Bronchial epithelial cell (primary cell): ENCODE measurements at places on chromosomes 5 and 9.

- DNase-seq = no peak
Measured at GRCh38 chr5:151078490-151079262, 2.2 kb downstream of the TNIP1 start.

- no peak for DNase-seq
Measured at GRCh38 chr5:368183-369084, 46.9 kb downstream of the AHRR start.

- DNase-seq = peak; percentile 41
Measured at GRCh38 chr5:75236322-75237316, at the start of gene ANKRD31. TSS of gene ANKRD31 (minus strand) at chr5:75236878. CDS start at chr5:75236686, 192 bp downstream.

DNA sequence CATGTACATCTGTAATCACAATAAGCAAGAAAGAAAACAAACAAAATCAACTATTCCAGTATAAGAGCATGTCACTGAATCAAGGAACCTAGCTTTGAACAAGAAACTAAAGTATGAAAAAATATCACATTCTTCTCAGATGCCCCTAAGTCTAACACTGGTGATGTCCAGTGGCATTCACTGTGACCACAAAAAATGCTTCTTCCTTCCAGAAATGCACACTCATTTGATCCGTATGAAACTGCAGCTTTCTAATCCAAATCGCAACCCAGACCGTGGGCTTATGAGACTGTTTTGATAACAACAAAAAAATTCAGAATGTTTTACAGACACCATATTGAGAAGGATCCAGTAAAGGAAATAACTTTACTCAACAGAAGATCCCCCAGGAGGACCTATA lies 320.1 kb upstream of the TARS1 start:
- DNase-seq = no peak

DNA sequence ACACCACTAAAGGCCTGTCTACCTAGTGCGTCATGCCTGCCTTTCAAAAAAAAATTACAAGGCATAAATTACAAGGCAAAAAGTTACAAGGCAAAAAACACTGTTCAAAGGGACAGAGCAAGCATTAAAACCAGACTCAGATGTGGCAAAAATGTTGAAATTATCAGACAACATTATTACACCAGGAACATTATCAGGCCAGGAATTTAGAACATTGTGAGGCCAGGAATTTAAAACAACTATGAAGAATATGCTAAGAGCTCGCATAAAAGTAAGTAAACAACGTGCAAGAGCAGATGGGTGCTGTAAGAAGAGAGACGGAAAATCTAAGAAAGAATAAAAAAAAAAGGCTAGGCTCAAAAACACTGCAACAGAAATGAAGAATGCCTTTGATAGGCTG lies 18.2 kb upstream of the MLANA start:
- no peak for DNase-seq

GRCh38 chr5:53974021-53974420 lies 336.4 kb downstream of the ARL15 start:
- DNase-seq = no peak

- DNase-seq = peak; percentile 36
Measured at GRCh38 chr5:78162253-78162862, 132.1 kb downstream of the AP3B1 start.

- DNase-seq = no peak
Measured at GRCh38 chr9:82722561-82722960, 340.4 kb downstream of the RASEF start.

DNA sequence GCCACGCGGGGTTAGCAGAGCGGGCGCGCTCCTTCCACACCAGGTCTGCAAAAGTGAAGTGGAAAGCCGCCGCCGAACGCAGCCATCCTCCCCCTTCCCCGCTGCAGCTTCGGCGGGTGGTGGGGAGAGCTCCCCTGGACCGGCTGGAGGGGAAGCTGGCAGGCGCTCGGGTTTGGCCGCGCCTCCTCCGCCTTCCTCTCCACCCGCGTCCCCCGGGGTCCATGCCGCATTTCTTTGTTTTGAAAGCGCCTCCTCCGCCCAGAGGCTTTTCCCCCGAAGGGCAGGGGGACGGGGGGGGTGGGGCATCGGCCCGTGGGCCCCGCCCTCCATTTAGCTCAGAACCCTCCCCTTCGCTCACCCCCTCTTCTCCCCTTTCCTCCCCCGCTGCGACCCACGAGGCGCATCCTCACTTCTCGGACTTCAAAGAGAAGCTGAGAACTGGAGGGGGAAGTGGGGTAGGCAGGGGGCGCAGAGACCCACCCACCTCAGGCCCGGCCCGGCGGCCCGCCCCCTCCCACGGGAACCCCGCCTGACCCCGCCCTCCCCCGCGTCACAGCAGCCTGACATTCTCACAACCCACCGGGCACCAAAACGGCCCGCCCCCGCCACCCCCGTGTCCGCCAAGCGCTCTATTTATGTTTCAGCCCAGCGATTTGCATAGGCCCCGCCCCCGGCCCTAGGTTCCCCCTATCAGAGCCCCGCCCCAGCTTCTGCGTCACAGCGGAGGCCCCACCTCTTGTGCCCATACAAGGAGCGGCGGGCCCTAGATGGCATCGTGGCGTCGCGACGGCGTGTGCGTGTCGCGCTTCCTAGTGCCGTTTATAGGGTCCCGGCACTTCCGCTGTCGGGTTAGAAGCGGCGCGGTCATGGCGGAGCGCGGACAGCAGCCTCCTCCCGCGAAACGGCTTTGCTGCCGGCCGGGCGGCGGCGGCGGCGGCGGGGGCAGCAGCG lies at the start of gene ZSWIM6:
Gene ZSWIM6 (plus strand): TSS at position 852 of the 951 bp plus-strand sequence. CDS start 15 bp downstream, at position 867.
- DNase-seq = peak; percentile 89

GRCh38 chr5:142159354-142159753 lies 50.8 kb downstream of the NDFIP1 start:
- DNase-seq = no peak

DNA sequence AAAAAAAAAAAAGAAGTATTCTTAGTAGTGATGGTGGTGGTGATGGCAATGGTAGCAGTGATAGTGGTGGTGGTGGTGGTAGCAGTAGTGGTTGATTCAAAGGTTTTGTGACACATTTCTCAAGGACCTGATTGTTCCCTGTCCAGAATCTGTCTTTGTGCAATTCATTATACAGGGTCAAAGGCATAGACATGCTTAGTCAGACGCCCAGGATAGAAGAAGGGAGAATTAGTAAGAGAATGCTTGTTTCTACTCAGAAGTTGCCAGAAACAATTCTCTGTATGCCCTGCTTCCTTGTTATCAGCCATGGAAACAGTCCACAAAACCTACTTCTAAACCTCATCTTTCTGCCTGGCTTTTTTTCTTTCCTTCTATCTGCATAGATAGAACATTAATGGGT lies 89.4 kb downstream of the SLC44A1 start:
- DNase-seq = no peak

- peak; percentile 98 for DNase-seq
Measured at GRCh38 chr5:71922584-71923106, 184.6 kb upstream of the MAP1B start.

DNA sequence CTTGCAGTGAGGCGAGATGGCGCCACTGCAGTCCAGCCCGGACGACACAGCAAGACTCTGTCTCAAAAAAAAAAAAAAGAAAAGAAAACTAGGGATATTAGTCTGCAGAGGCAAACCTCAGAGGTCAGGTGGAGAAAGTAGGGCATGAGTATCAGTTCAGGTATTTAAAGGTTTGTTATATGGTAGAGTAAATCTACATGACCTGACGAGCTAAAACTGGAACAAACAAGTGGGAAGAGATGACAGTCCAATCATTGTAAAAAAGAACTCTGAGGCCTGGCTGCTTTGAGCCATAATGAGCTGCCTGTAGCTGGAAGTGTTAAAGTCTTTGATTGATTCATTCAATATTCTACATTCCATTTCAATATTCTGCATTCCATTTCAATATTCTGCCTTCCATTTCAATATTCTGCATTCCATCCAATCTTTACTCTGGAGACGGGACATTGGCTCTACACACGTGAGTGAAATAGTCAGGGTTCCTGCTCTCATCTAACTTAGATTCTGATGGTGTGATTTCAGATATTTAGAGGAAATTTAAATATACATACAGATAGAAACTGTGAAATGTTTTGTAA lies 28.9 kb upstream of the GRAMD2B start:
- peak; percentile 86 for DNase-seq

GRCh38 chr5:35087991-35088390 lies 40.2 kb upstream of the AGXT2 start:
- DNase-seq = no peak

DNA sequence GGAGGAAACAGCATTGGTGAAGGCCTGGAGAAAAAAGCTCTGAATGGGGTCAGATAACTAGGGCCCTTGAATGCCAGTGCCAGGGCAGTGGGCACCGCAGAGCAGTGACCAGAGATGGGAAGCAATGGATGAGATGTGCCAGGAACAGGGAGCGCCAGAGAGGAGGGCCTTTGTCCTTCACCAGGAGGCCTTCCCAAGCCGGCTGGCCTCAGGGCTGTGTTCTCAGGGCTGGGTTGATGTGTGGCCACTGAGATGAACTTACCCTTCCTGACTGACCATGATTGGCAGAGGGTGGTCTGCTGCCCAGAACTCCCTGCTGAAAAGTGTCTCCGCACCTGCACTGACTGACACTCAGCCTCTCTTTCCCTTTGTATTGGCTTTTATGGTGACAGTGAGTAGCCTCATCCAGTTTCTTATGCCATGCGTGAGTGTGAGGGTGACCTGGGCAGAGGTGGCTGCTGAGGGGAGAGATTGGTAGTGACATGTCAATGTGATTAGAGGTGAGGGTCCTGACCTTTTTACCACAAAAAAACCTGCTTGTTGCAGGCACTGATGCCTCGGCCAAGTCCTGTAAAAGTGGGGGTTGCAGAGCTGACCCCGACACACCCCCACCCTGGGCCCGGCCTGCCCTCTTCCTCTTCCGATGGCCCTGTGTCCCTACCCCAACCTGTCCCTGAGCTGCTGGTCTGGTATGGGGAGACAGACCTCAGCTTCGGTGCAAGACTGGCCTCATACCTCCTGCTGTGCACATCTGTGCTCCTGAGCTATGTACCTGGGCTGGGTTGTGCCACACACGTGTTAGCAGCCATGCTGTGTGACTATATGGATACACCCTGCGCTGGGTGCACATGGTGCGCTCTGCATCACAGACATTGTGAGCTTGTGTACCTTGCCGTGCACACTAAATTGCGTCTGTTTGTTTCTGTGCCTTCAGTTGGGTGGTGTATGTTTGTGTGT lies 57.1 kb upstream of the PSD2 start:
- DNase-seq = no peak

GRCh38 chr9:109886617-109887016 lies 106.6 kb downstream of the PALM2AKAP2 start:
- DNase-seq = peak; percentile 72

- peak; percentile 47 for DNase-seq
Measured at GRCh38 chr9:6197330-6197729, 18.3 kb upstream of the IL33 start.

GRCh38 chr5:100890461-100891008 lies 12.5 kb downstream of the ST8SIA4 start:
- peak; percentile 68 for DNase-seq

GRCh38 chr9:131478421-131478868 lies 24.3 kb upstream of the POMT1 start:
- no peak for DNase-seq

GRCh38 chr5:27855491-27855890 lies 817.1 kb upstream of the CDH9 start:
- no peak for DNase-seq

GRCh38 chr5:179139111-179139935 lies 79.2 kb downstream of the ZNF354C start:
- no peak for DNase-seq
